ENCODE measurements at places on chromosomes 2 and 18. TPM values are rescaled to one million over a fixed set of nuclear protein-coding genes. Genes with fewer than 3 reads are reported as not detected.

Gene USP14
- total RNA-seq: 39.9 TPM

Gene PSMD1
- 84.0 TPM for total RNA-seq

Gene SPP2
- not detected for total RNA-seq

Gene CHRND
- total RNA-seq: not detected

Gene SKOR2
- not detected for total RNA-seq

Gene LYPD6B
- 3.2 TPM for total RNA-seq

Gene ALPI
- total RNA-seq: not detected

Gene DSG1
- 33.7 TPM for total RNA-seq

Gene TTC32
- 7.8 TPM for total RNA-seq

Gene CRACDL
- 6.6 TPM for total RNA-seq

Gene HES6
- total RNA-seq: 2.2 TPM

Gene KCTD1
- total RNA-seq: 70.0 TPM

Gene GLI2
- total RNA-seq: 0.72 TPM

Gene TACR1
- 0.64 TPM for total RNA-seq

Gene CD28
- total RNA-seq: 0.28 TPM

Gene RAB6C
- not detected for total RNA-seq

Gene AQP12A
- not detected for total RNA-seq

Gene KCNK3
- total RNA-seq: 0.44 TPM

Gene SMAD2
- total RNA-seq: 87.2 TPM

Gene NEU2
- total RNA-seq: not detected

Gene SEPTIN10
- 72.6 TPM for total RNA-seq

Gene SULT1C2
- not detected for total RNA-seq

Gene IL37
- total RNA-seq: not detected

Gene LIMS2
- 6.0 TPM for total RNA-seq

Gene PCARE
- total RNA-seq: 0.08 TPM

Gene BOK
- 35.0 TPM for total RNA-seq

Gene TLX2
- total RNA-seq: not detected

Gene PHOSPHO2
- 1.7 TPM for total RNA-seq

Gene FRZB
- 0.32 TPM for total RNA-seq

Gene TMEM247
- not detected for total RNA-seq

Data from esophagus mucosa (tissue), 1 donor.